ENCODE measurements at places on chromosomes 1 and 21.

DNA sequence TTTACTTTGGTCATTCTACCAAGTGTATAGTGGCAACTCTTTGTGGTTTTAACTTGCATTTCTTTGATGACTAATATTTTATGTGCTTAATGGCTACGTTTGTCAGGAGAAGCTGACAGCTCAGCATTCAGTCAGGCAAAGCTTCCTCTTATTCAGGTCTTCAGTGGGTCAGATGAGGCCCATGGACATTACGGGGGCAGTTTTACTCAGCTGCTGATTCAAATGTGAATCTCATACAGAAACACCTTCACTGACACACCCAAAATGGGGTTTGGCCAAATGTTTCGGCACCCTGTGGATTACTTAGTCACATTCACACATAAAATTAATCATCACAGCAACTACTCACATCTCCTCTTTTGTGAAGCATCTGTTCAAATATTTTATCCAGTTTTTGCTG is 104.9 kb upstream of the PLD5 start:
- no peak for DNase-seq

DNA sequence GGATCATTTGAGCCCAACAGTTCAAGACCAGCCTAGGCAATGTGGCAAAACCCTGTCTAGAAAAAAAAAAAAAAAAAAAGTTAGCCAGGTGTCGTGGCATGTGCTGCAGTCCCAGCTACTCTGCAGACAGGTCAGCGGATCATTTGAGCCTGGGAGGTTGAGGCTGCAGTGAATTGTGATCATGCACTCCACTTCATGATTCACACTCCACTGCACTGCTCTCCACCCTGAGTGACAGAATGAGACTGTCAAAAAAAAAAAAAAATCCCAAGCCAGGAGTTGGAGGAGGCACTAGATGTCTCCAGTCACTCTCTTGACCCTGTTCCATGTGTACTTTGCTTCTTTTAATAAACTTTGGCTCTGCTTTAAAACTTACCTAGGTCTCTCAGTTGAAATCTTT is 51.0 kb upstream of the OLFM3 start:
- no peak for DNase-seq

GRCh38 chr1:201241736-201242135 is 41.6 kb upstream of the PKP1 start:
- DNase-seq: no peak

GRCh38 chr1:194870860-194871259 is 1684.4 kb upstream of the B3GALT2 start:
- DNase-seq: no peak

- DNase-seq: no peak
Measured at GRCh38 chr1:94024104-94024792, 96.7 kb downstream of the ABCA4 start.

GRCh38 chr1:200588698-200589097 is 31.9 kb downstream of the KIF14 start:
- DNase-seq: no peak

- no peak for DNase-seq
Measured at GRCh38 chr1:200627575-200628222, 7.1 kb upstream of the KIF14 start.

- no peak for DNase-seq
Measured at GRCh38 chr1:104780470-104781078, 1030.9 kb downstream of the AMY1C start.

DNA sequence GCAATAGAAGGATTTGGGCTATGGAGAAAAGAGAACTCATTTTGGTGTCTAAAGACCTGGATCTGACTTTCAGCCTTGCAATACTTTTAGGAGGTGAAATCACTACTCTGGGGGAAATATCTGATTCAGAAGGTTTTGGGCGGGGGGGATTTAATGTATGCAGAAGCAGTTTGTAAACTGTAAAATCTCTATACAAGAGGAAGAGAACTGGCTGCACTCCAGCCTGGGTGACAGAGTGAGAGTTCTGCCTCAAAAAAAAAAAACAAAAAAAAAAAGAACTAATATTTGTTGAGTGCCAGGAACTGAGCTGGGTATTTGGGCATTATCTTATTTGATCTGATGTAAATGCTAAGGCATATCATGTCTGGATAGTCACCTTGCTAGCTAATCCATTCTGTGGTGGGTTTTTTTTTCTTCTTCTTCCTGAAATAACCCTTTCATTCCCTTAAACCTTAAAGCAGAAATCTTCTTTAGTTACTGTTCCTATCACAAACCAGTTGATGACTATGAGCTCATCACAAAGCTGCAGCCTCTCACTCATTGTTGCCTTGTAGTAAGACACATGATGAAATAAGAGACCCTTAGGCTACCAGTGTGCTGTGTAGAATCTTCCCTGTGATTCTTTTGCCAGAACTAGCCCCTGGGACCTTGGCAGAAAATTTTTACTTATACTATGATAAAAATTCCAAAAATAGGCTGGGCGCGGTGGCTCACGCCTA is 35.6 kb upstream of the SLC16A1 start:
- DNase-seq: no peak

- DNase-seq: no peak
Measured at GRCh38 chr1:184818646-184819045, 64.0 kb upstream of the EDEM3 start.

- DNase-seq: no peak
Measured at GRCh38 chr21:43653626-43654025, 5.7 kb downstream of the HSF2BP start.

DNA sequence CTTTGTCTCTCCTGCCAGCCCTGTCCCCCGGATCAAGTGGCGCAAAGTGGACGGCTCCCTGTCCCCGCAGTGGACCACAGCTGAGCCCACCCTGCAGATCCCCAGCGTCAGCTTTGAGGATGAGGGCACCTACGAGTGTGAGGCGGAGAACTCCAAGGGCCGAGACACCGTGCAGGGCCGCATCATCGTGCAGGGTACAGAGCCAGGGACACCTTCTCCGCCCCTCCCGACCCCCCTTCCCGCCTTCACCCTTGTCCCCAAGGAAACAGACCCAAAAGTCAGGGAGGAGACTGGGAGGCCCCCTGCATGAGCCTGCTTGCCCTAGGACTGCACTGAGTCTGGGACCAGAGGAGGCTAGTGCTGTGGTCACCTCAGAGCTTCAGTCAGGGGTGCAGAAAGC is 18.2 kb downstream of the CNTN2 start:
- DNase-seq: no peak

DNA sequence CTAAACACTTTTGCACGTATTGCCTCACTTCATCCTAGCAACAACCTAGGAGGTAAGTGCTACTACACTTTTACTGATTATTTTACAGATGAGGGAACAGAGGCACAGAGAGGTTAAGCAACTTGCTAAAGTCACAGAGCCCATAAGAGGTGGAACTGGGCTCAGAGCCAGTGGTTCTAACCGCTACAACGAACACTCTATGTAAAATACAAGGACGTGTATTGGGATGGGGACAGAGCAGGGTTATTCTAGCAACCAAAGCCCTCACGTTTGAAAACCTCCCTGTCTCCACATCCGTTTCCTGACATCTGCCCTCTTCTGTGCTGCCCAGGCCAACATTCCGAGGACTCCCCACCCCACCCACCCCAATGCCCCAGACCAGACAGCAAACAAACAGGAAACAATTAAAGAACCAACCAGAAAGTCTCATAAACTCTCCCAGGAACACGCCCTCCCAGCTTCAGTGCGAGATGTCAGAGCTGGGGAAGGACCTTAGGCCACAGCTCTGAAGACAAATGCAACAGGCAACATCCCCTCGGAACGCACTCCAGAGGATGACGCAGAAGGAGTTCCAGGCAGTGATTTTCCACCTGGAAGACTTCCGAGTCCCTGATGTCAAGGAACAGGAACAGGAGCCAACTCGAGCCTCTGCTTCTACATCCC is 41.1 kb downstream of the GLIS1 start:
- DNase-seq: no peak

Measured in activated gamma-delta T cell treated with Interleukin-2 at 50 U/mL for 16 hours (primary cell).